Erythroblast (primary cell): ENCODE measurements at places on chromosomes 6 and 20.

- no peak for DNase-seq
Measured at GRCh38 chr20:16283978-16284377, 289.3 kb downstream of the KIF16B start.

DNA sequence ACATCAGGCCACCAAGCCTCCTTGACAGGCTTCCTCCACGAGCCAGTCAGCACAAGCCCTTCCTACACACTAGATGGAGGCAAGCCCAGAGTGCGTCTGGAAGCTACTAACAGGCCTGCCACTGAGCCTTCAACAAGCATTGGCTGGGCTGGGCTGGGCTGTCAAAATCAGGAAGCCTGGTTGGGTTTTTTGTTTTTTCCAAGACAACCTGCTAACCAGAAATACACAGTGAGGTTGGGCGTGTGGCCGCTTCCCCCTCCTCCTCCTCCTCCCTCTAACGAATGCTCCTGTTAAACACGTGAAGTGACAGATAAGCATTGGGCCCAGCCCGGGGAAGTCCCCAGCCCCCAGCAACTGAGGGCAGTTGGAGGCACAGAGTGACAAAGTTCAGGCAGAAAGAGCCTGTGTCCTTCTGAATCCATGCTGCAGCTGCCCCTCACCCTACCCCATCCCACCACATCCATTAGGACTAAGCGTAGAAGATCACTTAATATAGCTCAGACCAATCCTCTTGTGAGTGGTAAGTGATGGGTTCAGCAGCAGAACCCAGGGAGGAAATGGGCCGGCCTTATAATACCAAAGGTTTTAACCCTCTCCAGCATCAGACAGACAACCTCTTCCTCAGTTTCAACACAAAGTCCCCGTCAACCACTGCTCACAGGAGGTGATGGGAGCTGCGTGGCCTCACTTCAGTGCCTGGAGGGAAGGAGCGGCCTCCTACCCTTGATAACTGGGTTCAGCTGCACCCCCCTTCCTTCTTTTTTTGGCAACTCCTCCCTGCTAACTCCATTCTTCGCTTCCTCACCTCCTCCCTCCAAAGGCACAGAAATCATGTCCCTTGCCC, 1.1 kb downstream of the NFATC2 start:
- DNase-seq, result peak; percentile 91

GRCh38 chr20:25287631-25288290, 39.9 kb downstream of the PYGB start:
- no peak for DNase-seq

- no peak for DNase-seq
Measured at GRCh38 chr6:90362318-90362717, 65.7 kb upstream of the BACH2 start.

DNA sequence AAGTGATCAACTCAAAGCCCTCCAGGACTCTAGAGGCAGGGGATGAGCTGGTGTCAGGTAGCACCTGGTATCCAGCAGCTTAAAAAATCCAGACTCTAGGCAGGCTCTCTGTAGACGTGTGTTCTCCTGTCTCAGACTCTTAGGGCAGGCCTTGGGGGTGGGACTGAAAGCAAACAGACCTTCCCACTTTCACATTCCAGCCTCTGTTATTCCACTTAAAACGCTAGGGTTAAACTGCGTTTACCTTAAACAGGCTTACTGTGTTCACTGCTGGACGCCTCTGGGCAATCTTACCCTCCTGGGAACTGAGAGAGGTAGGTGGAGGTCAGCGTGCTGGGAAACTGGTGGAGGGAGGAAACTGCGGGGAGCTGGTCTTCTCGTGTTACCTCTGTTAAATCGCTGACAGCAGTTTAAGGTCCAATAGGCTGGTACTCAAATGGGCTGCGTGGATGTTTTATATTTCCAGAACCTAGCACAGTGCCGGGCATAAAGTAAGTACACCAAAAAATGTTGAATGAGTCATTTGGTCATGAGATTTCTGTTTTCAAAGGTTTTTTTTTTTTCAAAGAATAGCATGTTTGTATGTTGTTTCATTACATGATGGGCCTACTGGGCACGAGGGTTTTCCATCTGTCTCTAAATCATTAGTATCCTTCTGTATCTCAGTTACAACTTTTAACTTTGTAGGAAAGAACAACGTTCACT, at the start of gene GCNT2:
Gene GCNT2 (plus strand): TSS at position 248 of the 705 bp plus-strand sequence. CDS start 7,561 bp downstream, outside the sequence.
- peak; percentile 33 for DNase-seq

GRCh38 chr6:63121166-63121565, 90.1 kb upstream of the FKBP1C start:
- DNase-seq, result no peak

DNA sequence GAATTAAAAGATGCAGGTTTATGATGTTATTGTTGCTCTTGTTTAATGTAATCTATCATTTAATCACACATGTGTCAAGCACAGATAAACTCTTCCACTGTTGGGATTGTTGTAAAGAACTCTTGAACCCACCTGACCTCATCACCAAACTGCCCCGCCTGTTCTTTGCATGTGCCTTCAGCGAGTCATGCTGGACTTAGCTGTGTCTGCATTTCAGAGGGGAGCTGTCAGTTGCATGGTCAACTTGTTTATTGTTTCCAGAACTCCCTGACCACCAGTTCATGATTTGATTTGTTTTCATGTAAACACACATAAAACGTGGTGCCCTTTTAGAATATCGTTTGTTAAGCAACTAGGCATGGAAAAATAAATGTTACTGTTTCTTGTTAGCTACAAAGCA, 93.6 kb downstream of the KHDC1L start:
- DNase-seq, result peak; percentile 28
